ENCODE measurements at places on chromosomes 6 and 20. TPM values are rescaled to one million over a fixed set of nuclear protein-coding genes. Genes with fewer than 3 reads are reported as not detected.

- DNase-seq: no peak
Observed at GRCh38 chr20:25220810-25221591, 25.5 kb downstream of the ENTPD6 start.

COL11A2 gene
- total RNA-seq: 0.88 TPM

DNA sequence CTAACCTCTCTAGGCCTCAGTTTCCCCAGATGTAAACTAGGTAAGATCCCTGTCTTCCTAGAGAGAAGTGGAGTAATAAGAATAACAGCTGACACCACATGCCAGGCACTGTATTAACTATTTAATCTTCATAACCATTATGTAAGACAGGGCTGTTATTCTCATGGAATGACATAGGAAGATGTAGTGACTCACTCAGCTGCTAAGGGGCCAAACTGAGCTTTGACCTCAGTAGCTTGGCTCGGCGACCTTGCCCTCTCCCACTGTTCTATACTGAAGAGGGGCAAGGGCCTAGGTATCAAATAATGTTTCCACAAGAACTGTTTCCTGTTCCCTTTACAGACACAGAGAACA, 2.9 kb upstream of the MDGA1 start:
- no peak for DNase-seq

FOXP4 gene
- 16.0 TPM for total RNA-seq

PNLDC1 gene
- total RNA-seq: not detected

GRCh38 chr6:107246972-107247615, 131.8 kb upstream of the BEND3 start:
- DNase-seq: no peak

NMBR gene
- not detected for total RNA-seq

Data from activated naive CD4-positive, alpha-beta T cell treated with anti-CD3 and anti-CD28 coated beads for 36 hours (primary cell).